ENCODE measurements at places on chromosomes 12 and 14.

DNA sequence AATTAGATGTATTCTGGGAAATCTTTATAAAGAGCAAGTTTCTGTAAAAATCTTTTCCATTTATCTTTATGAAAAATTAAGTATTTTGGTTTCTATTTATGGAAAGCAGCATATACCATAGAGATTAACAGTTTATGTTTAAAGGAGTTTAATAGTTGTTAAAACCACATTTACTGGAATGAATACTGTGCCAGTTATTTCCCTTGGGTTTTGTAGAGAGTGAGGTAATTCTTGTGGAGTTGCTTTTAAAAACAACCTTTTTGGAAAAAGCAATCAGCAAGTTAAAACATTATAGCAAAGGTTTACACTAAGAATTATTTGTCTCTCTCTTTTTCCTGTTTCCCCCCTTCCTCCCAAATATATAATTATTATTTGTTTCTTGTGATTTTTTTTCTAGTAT lies 34.9 kb downstream of the AEBP2 start:
- no peak for DNase-seq

- DNase-seq = no peak
Measured at GRCh38 chr14:49589387-49589786, 3.2 kb upstream of the RPS29 start.

DNA sequence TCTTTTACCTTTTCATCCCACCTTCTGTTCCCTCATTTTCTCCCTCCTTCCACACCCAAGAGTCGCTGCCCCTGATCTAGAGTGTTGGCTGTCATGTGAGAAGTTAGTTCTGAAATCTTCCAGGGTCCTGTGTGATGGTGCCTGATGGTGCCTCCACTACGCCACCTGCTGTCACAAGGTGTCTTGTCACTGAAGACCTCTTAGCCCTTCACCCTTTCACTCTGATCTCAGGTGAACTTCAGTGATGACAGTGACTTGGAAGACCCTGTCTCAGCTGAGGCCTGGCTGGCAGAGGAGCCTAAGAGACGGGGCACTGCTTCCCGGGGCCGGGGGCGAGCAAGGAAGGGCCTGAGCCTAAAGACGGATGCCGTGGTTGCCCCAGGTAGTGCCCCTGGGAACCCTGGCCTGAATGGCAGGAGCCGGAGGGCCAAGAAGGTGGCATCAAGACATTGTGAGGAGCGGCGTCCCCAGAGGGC lies 7.6 kb upstream of the PFDN5 start:
- DNase-seq = peak; percentile 35

- DNase-seq = no peak
Measured at GRCh38 chr14:59208224-59208814, 19.9 kb downstream of the DAAM1 start.

- DNase-seq = no peak
Measured at GRCh38 chr14:55721353-55721752, 141.3 kb downstream of the KTN1 start.

- no peak for DNase-seq
Measured at GRCh38 chr14:74660167-74660566, 48.1 kb upstream of the LTBP2 start.

DNA sequence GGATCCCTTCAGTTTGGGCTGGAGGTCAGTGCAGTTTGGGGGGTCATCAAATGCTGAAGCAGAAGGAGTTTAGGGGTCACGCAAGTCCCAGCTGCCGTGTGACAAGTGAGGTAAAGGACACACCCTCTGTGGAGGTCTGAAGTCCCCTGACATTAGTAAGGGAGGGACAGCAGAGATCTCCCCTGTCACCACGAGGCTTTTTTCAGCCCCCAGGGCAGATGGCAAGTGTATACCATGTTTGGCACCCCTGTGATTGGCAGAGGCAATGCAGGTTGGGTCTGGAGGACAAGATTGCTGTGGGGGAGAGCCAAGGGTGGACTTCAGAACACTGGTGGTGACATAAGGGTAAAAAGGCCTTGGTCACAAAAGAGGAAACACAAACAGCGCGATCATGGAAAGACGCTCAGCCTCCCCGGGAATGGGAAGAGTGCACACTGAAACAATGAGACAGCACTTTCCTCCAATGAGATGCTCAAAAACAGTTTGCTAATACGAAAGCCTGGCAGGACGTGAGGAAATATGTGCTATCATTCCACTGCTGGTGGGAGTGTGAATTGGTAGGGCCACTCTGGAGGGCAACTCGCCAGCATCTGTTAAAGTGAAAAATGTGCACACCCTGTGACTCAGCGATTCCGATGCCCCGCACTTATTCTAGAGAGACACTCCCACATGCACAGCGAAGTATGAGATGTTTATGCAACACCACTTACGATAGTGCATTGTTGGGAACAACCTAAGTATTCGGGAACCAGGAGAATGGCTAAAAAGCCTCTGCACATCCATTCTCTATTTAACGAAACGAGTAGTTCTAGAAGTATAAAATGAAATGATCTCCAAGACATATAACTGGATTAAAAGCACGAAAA lies 14.4 kb upstream of the CD27 start:
- DNase-seq = no peak

Measured in stimulated activated CD4-positive, alpha-beta T cell treated with anti-CD3 and anti-CD28 coated beads, TNF-alpha, amount 100 ng/mL, for 48 hours (primary cell).